GM04504 (cell line): ENCODE measurements at places on chromosomes 5 and 9.

GRCh38 chr9:137296670-137297664, 5.1 kb downstream of the NRARP start:
- DNase-seq, result no peak

GRCh38 chr5:42121401-42121800, 196.3 kb downstream of the FBXO4 start:
- DNase-seq, result no peak

DNA sequence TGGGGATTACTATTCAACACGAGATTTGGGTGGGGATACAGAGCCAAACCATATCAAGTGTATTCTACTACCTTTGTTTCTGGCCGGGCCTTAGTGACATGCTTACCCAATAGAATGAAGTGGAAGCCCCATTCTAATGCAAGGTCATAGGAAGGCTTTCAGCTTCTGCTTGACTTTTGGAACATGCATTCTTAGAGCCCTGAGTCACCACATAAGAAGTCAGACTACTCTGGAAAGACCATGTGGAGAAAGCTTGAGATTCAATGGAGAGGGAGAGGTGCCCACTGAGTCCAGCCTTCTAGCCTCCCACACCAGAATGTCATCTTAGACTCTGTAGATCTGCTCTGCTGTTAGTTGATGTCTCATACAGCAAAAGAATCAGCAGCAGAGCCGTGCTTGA, 155.7 kb upstream of the FBN2 start:
- no peak for DNase-seq

DNA sequence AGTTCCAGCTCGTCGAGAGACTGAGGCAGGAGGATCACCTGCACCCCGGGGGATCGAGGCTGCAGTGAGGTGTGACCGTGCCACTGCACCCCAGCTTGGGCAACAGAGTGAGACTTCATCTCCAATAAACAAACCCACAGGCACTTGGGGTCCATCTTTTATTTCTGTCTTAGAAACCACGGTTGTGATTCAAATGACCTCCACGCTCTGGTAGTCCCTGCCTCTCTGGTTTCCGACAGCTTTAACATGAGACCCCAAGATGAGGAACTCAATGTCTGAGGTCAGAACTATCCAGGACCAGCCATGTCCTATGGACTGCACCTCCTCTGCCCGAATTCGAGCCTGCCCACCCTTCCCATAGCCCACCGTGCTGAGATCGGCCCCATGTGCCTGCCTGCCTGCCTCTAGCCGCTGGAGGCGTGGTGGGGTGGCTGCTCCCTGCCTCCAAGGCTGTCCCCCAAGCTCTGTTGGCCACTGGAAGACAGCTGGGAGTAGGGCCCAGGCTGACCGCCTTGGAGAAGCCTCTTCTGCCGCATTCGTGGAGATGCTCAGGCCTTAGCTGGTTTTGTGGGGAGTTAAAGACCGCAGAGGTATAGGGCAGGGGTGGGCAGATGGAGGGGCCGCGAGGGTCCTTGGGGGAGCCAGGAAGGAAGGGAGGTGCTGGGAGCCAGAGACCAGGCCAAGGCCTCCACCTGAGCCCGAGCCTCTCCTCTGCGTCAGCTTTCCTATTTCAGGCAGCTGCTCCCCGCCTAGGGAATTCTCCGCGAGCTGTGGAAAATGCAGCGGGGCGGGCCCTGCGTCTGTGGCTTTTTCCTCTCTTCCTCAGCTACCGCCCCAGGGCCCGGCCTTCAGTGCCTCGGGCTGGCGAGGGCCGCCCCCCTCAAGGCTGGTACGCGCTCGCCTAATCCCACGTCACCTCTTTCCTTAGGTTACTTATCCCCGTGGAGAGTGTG, 6.9 kb upstream of the WDR5 start:
- no peak for DNase-seq

DNA sequence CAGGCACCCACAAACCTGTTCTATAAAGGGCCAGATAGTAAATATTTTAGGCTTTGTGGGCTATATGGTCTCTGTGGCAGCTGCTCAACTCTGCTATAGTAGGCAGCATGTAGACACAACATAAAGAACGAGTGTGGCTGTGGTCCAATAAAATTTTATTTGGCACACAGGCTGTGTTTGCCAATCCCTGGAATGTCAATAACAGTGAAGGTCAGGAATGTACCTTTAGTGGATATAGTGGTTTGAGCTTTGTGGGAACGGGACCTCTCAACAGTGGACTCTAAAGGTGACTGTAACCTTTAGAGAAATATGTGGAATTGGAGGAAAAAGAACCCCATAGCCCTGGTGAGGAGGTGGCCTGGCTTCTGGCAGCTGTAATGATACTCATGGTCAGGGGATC, 145.2 kb downstream of the MAST4 start:
- DNase-seq, result no peak

DNA sequence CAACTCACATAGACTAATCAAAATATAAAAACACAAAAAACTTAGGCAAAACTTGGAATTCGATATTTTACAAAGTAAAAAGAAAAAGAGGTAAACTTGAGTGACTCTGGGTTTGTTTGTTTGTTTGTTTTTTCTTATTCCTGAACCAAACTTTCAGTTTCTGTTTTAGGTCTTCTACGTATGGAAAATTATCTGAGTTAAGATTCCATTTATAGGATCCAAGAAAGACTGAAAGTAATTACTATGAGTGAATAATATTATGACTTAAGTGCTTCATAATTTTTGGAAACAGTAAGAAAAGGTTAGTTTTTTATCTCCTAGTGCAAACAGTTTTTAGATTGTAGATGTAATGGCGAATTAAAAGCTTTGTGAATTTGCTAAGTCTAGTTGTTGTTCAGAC, 13.2 kb downstream of the ST8SIA4 start:
- no peak for DNase-seq

DNA sequence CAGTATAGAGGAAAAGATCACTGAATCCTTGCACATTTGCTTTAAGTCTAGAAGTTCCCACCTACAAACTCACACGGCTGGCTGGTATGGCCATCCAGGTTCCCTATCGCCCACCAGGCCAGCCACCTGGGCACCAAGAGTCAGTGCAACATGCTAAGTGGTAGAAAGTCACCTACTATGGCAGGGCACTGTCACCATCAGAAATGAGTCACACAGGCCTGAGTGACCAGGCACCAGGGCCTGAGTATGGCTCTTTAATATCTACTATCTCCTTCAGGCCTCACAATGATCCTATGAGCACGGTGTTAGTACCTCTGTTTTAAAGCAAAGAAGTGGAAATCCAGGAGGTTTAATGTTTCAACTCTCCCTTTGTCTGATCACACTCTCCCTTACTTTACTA, 156.2 kb downstream of the CDK5RAP2 start:
- DNase-seq, result no peak

GRCh38 chr9:131837316-131837715, 97.4 kb upstream of the RAPGEF1 start:
- no peak for DNase-seq

DNA sequence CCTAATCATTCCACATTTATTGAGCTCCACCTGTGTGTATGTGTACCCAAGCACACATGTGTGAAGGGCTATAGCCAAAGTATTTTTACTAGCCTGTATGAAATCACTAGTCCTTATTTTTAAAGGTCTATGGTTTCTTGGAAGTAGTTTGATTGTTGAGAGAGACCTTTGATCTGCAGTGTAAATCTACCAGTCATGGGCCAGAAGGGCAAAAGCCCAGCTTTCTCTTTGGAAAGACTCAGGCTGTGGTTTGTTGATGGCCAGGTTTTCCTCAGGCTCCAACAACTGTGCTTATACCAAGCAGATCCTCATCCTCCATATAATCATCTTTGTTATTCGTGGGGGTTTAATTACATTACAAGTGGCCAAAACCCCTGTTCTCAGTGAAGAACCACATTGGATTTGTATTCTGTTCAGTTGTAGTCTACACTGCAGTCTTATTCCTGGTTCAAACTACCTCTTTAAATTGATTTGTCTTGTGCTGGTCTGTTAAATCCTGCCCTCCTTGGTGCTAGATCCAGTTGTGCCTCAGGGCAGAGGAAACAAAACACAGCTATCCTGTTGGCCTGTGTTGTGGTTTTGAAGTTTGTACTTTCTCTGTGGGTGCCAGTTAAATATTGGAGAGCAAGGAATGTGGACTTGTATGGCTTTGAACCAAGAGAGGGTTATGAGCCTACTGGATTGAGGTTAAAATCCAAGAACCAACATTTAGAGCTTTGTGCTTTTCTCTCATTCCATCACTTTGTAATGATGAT, 13.3 kb downstream of the CDC26 start:
- DNase-seq, result no peak

- no peak for DNase-seq
Observed at GRCh38 chr5:88718736-88719135, 164.2 kb downstream of the MEF2C start.

- DNase-seq, result no peak
Observed at GRCh38 chr5:11564706-11565105, 339.5 kb downstream of the CTNND2 start.

DNA sequence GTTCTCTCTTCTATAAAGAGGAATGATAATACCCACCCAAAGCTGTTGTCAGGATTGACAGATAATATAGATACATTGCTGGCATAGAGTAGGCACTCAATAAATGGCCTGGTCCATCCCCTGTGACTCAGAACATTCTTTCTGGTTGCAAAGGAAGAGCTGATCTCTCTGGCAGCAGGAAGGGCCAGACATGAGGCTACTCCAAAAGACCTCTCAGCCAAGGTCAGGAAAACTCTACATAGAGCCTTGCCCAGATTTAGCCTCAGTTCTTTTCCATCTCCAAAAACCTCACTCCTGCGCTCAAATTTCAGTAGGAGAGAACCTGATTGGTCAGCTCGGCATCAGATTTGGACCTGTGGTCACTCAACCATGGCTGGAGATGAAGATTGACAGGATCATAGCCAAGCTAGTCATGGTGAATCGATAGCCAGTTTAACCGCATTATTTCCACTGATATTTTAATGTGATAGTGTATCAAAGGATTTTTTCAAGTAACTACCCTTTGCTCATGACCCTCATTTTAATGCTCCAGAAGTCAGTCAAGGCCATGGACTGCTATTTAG, 319.6 kb downstream of the DRD1 start:
- no peak for DNase-seq

DNA sequence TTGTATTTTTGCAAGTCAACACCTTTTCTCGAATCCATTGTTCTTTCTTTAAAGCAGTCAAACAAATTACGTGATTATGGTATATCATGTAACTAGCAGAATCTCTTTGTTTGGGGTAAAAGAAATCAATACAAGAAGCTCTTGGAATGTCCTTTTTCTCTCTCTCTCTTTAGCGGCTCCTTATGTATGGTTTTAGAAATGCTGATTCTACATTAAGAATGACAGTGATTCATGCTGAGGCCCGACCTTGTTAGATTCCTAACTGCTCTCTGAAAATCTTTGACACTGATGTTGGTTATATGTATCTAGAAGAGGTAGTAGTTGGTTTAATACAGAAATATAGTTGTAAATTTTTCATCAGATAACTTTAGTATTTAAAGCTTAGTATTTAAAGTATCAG, 76.4 kb downstream of the SNX24 start:
- no peak for DNase-seq

GRCh38 chr5:140978260-140978659, 12.0 kb downstream of the PCDHAC2 start:
- DNase-seq, result no peak

DNA sequence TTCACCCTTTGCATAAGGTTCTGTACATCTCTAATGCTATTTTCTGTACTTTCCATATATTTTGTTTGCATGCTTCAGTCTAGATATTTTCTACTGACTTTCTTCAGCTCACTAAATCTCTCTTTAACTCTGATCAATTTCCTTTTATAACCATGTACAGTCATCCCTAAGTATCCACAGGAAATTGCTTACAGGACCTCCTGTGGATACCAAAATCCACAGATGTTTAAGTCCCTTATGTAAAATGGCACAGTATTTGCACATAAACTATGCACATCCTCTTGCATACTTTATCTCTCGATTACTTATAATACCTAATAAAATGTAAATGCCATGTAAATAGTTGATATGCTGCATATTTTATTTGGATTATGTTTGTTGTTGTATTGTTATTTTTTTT, 442.1 kb downstream of the TLE4 start:
- DNase-seq, result no peak

DNA sequence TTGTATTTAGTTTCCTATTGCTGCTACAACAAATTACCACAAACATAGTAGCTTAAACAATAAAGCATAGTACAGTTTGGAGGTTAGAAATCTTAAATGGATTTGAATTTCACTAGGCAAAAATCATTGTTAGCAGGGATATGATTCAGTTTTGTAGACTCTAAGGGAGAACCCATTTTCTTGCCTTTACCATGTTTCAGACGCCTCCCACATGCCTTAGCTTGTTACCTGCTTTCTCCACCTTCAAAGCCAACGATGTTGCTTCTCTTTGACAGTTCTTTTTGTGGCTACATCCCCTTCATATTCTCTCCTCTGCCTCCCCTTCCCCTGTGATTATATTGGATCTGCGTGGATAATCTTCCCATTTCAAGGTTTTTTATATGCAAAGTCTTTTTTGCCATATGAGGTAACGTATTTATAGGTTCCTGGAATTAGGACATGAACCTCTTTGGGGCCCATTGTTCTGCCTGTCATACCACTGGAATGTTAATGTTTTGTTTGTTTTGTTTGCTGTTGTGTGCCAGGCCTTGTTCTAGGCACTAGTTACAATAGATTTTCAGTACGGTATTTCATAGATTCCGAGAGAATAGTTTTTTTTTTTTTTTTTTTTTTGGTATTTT, 54.1 kb downstream of the UHRF2 start:
- DNase-seq, result no peak

DNA sequence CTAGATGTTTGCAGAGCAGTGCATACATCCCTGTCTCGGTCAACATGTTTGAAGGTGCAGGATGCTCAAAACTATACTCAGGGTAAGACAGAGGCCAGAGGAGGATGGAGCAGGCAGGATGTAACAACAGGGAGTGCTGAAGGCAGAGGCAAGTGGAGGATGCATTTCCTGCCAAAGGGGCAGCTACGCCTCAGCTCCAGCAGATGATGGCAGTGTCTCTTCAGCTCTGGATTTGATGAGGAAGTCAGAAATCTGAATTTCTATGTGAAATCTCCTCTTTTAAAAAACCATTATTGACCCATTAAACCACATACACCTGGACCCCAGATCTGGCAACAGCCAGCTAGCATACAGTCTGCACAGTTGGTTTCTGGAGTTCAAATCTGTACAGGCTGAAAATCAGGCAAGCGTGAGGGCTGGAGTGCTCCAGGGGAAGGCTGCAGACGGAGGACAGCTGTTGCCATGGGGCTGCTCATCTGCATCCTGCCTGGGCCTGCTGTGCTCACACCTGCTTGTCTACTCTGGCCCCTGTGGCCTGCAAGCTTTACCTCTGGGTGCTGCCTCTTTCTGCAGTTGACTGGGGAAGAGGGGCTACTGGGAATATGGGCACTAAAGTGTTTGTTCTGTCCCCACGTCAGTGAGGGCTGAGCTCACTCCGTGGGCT, 152.9 kb upstream of the SLC28A3 start:
- no peak for DNase-seq
